Adipose tissue (tissue), 3 donors: ENCODE measurements at places on chromosomes 3 and 15. TPM values are rescaled to one million over a fixed set of nuclear protein-coding genes. Genes with fewer than 3 reads are reported as not detected.

Gene CHST13
- polyA plus RNA-seq, result 0.67 TPM

Gene IDH3A
- polyA plus RNA-seq, result 34.4 TPM

Gene CACNA2D2
- polyA plus RNA-seq, result 0.56 TPM

Gene SNTN
- not detected for polyA plus RNA-seq

Gene UBAP1L
- 2.2 TPM for polyA plus RNA-seq

Gene ARPP21
- 3.5 TPM for polyA plus RNA-seq
